CD8-positive, alpha-beta memory T cell (primary cell): ENCODE measurements at places on chromosomes 5 and 9. TPM values are rescaled to one million over a fixed set of nuclear protein-coding genes. Genes with fewer than 3 reads are reported as not detected.

Gene PLPPR1
- not detected for total RNA-seq

GRCh38 chr5:62082370-62082801 lies 223.6 kb upstream of the KIF2A start:
- DNase-seq: no peak

GRCh38 chr5:122183098-122183787 lies 53.9 kb downstream of the ZNF474 start:
- no peak for DNase-seq

Gene SLC25A25
- total RNA-seq: 17.7 TPM

DNA sequence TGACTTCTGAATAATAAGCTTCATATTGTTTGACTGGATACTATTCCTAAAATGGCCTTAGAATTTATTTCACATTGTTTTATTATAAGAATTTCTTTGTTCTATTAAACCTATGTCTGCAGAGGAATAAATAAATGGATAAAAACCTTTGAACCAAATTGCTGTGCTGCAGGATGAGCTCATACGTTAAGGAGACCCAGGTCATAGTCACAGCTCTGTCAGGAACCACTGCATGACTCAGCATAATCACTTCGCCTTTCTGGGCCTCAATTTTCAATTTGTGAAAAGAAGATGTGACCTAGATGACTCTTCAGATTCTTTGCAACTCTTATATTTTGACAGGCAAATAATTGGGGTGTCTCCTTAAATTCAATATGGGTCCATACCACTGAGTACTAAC lies 36.7 kb upstream of the HMHB1 start:
- DNase-seq: no peak

DNA sequence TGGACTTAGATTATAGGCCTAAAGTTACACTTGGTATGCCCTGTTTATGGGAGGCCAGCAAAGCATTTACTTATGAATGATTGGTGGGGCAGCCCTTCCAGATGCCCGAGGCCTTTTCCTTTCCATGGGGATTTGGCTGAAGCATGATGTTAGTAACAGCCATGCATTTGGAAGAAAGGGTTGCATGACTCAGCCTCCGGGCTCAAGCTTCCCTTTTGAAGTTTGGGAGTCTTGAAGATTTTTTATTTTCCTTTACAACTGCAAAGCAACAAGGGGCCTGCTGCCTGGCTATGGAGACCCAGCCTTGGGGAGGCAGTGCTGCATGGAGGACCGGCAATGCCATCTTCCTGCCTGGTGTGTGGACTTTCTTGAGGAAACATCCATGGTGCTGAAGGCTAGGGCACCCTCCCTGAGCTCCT lies 244.7 kb downstream of the ICE1 start:
- DNase-seq: no peak

GRCh38 chr5:126446498-126447224 lies 23.5 kb downstream of the GRAMD2B start:
- DNase-seq: no peak

- DNase-seq: no peak
These were observed 292.6 kb upstream of the DAB2 start for GRCh38 chr5:39717176-39717897.

Gene TMEM250
- 50.2 TPM for total RNA-seq

DNA sequence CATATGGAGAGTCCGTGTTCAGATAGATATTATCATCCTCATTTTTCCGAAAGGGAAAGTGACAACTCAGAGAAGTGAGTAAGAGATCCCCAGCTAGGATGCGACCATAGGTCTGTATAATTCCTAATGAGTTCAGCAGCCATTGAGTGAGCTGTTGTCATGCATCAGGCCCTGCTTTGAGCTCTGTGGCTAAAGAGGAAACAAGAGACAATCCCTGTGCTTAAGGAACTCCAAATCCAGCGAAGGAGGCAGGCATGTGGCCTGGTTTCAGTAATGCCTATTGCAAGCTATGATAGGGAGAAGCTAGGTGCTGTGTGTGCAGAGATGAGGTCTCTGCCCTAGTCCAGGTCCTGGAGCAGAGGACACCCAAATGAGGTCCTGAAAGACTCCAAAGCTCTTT lies 192.8 kb downstream of the ACTL7B start:
- no peak for DNase-seq

DNA sequence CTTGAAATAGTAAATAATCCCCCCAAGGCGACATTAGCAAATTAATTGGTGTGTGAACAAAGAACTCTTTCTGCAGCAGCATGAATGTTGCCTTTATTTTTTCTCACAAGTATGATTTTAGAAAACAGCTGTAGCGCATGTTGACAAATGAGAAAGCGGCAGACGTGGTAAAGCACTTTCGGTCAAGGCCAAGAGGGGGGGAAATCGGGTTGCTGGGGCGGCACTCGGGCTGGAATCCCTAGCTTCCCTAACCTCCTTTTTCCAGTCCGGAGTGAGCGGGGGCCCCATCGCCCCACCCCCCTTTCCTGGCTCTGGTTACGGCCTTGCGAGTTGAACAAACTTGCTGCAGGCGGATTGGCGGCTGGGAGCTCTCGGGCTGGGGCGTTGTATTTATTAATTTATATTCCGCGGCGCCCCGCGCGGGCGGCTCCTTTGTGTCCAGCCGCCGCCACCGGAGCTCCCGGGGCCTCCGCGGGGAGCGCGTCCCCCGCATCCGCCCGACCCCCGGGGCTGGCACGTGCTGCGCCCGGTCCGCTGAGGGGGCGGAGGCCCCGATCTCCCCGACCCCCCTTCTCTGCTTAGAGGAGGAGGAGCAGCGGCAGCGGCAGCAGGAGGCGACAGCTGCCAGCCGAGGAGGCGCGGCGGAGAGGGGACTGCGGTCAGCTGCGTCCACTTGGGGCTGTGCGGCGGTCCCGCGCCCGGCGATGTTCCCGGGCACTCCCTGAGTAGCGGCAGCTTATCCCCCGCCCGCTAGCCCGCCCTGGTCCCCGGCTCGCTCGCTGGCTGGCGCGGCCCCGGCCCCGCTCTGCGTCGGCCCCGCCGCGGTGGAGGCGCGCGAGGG lies at the start of gene RHOBTB3:
RHOBTB3 (plus strand) TSS at position 607 of the 841 bp plus-strand sequence. CDS start 347 bp downstream, outside the sequence.
- peak; percentile 10 for DNase-seq

Gene CLIC3
- 4.1 TPM for total RNA-seq

GRCh38 chr9:38339087-38339486 lies 53.4 kb upstream of the ALDH1B1 start:
- DNase-seq: no peak

Gene RNF180
- total RNA-seq: not detected

DNA sequence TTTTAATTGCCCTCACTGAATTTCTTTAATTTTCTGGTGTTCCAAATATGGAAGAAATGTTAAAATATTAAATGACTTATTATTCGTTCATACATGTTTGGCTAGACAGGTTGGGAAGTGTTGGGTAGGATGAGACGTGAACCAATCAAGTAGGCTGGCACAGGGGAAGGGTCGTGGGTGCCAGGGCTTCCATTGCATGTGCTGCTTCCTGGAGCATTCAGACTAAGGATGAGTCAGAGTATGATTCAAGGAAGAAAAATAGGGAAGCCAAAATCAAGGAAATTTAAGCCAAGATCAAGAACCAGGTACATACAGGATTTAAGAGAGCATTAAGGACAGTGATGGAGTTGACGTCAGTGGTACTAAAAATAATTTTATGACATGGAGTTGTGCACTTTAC lies 2068.0 kb downstream of the MAT2B start:
- DNase-seq: no peak

DNA sequence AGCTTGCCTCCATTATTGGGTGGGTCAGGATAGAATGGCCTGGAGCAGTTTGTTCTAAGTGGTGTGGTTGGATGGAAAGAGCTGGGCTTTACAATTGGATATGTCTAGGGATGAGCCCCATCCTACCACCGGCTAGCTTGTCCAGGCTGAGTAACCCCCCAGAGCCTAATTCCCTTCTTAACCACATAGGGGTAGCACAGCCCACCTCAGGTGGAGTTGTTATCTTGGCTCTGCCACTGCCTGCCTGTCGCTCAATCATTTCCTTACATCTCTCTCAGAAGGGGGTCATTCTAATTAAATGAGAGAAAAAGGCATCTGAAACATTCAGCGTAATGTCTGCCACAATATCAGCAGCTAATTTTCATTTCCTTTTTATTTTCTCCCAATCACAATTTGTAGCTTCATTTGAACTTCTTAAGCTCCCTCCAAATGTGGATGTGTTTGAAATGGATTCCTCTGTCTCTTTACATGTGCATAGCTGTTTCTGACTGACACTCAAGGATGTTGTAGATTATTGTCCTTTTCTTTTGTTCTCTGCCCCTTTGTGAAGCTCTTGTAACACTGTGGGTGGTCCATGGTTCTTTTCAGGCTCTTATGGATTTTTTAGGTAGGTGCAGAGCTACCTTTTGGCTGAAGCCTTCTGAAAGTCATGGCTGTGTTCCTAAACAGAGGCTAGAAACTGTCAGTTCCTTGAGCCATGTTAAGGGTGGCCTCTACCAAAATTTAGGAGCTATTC lies 383.1 kb upstream of the KLF4 start:
- no peak for DNase-seq

GRCh38 chr5:38846379-38847011 lies 683 bp downstream of the OSMR start:
- DNase-seq: no peak

Gene CDC20B
- 0.16 TPM for total RNA-seq

- no peak for DNase-seq
These were observed 19.9 kb upstream of the KCNIP1 start for GRCh38 chr5:170483701-170484458.

DNA sequence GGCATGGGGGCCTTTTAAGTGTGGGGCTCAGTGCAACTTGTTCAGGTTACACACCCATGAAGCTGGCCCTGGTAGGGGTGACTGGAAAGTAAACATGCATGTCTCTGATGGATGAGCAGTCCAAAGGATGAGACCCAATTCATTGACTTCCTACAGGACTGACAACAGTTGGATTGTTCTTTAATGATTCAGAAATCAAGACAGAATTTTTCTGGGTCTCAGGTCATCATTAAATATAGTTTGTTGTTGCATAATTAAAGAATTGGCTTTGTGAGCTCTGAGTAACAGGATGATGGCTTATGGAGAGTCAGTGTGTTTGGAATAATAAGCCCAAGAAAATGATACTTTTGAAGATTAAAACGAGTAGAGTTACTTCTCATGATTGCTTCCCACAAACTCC lies 604.2 kb upstream of the CLINT1 start:
- no peak for DNase-seq

DNA sequence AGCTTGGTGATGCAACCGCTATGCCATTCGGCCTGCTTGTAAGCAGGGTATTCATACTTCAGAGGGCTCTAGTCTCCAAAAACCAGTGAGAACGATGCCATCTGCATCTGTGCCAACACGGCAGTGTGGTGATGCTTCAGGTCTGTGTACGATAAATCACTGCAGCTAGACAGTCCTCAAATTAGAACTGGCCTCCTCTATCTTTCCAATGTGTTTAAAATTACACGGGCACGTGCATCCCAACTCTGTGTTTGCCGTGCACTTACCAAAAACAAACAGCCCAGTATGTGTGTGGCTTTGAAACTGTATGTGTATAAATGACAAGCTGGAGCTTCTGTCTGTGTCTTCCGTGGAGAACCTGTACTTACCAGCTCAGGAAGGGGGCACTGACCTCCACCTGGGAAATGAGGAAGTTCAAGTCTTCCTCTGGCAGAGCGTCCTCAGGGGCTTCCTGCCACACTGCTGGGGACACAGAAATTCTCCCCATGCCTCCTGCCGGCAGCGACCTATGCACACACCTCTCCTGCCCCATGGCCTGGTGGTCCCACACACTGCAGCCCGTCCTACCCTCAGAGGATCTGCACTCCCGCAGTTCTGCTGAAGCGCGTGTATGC lies 12.3 kb downstream of the MED10 start:
- DNase-seq: no peak

DNA sequence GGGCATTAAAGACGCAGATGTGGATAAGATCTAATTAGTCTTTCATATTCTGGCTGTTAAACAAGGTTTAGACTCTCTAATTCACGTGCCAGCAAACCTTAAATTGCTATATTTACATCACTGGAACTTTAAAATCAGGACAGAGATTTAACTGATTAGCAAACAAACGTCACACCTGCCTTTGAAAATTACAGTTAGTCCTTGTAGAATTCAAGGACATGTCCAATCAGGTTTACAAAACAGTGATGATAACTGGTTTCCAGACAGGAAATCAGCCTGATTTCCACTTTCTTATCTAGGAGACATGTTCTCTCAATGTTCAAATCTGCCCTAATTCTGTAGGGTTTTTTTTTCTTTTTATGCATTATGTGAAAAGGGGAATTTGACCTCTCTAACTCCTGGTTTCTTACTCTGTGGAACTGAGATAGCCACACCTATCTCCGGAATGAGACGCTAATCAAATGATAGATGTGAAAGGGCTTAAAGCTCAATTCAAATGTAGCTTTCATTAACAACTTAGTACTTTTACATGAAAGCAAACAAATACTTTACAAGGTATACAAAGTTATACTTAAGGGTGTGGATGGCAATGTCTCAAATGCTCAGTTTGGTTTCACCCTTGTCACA lies 26.5 kb downstream of the SPINK5 start:
- DNase-seq: no peak

GRCh38 chr5:150106674-150107426 lies 20.5 kb upstream of the CSF1R start:
- no peak for DNase-seq

DNA sequence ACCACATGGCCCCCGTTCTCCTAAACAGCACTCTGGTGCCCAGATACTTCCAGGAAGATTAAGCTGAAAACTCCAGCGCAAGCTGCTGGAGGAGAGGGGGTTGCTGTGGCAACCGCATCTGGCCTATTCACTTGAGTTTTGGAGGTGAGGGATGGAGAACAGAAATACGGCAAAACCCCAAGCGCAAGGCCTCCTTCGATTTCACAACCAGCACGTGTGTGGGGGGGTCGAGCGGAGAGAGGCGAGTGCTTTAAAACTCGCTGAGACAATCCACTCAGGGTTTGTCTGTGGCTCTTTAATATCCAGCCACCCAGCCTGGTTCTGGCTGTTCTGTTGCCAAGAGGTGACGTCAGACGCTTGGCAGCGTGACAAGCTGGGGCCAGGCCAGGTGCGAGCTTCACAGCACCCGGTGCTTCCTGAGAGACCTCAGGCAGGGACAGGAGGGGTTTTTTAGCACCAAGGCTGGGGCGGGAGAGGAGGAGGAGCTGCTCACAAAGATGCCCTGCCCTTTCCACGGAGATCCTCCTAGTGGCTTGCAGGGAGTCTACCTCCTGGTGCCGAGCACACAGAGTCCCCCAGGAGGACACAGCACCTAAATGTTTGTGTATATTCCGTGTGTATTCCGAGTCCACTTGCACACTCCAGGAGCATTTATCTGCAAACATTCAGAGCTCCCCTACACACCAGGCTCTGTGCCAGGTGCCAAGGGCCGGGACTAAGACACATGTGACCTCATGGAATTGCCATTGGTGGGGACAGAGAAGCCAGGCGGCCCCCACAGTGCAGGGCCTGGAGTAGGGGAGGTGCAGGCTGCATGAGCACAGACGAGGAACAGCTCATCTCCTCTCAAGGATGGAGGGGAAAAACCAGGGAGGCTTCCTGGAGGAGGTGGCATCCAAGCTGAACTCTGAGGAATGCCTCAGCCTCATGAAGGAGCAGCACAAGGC lies 194.6 kb downstream of the OLFM1 start:
- no peak for DNase-seq

- no peak for DNase-seq
These were observed 43.8 kb downstream of the PCDHGC5 start for GRCh38 chr5:141532726-141533125.

- no peak for DNase-seq
These were observed 56.5 kb downstream of the SLC22A5 start for GRCh38 chr5:132425975-132426524.

- no peak for DNase-seq
These were observed 75.9 kb upstream of the HTR4 start for GRCh38 chr5:148730270-148730669.

- no peak for DNase-seq
These were observed 108.0 kb upstream of the PTGER4 start for GRCh38 chr5:40571729-40572128.

- no peak for DNase-seq
These were observed 467 bp upstream of the SMIM32 start for GRCh38 chr5:136193322-136193935.

GRCh38 chr9:74609671-74610405 lies 112.7 kb downstream of the RORB start:
- no peak for DNase-seq
